ENCODE measurements at places on chromosomes 6 and 20.

DNA sequence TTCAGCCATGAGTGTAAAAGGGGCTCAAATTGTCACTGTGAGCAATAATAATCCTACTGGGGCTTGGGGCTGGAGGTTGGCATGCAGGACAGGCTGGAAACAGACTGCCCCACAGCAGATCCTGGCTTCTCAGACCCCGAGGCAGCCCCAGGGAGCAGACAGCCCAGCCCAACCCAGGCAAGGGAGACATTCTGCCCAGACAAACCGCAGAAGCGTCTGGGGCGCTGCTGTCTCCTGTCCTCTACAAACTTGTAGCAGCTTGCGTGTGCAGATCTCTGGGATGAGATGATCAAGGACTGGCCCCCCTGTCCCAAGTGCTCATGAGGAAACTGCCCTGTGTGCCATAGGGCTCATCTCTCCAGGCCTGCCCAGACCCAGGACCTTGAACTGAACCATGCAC lies 84.6 kb downstream of the MAFB start:
- DNase-seq, result no peak

- DNase-seq, result no peak
Measured at GRCh38 chr6:71544906-71545305, 256.3 kb downstream of the OGFRL1 start.

DNA sequence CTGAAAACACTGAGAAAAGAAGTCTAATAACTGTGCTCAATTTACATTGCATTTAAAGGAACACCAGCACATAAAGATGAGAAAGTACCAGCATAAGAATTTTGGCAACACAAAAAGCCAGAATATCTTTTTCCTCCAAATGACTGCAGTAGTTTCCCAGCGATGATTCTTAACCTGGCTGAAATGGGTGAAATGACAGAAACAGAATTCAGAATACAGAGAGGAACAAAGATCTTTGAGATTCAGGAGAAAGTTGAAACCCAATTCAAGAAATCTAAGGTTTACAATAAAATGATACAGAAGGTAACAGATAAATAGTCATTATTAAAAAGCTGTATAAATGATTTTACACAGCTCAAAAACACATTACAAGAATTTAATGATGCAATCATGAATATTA lies 197.0 kb upstream of the EYS start:
- DNase-seq, result no peak

- DNase-seq, result no peak
Measured at GRCh38 chr20:40571639-40572038, 117.4 kb downstream of the MAFB start.

DNA sequence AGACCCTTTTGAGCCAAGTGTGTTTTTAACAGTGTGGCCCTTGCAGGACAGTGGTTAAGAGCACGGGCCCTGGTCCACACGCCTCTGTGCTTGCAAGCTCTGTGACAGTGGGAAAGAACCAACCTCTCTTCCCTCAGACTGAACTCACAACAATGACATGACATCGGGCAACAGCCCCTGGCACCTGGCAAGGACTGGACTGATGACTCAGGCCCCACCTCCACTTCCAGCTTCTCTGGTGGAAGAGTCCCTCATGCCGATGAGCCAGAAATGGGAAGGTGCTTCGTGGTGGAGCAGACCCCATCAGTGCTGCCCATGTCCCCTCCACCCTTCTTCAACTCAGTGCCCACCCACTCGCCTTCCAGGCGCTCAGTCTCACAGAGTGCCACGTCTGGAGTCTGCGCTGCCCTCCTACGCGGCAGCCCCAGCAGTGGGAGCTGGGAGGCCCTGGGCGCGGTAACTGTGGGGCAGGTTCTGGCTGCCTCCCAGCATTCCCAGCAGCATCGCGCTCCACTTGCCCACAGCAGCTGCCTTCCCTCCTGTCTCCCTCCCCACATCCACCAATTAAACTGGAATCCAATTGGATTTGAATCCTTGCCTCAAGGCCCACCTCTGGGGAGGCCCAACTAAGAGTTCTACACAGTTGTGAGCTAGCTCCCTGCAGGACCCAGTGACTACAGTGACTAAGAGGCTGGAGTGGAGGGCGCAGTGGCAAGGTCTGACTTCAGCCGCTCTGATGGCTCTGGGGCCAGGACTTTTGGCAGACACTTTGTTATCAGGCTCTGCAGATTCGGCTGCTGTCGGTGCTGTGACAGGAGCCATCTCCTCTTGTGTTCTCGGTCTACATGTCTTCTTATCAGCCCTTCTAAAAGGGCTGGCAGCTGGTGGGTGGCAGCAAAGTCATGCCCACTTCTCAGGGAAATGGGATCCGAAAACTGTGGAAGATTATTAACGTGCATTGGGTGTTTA lies 156.8 kb upstream of the MLN start:
- no peak for DNase-seq

DNA sequence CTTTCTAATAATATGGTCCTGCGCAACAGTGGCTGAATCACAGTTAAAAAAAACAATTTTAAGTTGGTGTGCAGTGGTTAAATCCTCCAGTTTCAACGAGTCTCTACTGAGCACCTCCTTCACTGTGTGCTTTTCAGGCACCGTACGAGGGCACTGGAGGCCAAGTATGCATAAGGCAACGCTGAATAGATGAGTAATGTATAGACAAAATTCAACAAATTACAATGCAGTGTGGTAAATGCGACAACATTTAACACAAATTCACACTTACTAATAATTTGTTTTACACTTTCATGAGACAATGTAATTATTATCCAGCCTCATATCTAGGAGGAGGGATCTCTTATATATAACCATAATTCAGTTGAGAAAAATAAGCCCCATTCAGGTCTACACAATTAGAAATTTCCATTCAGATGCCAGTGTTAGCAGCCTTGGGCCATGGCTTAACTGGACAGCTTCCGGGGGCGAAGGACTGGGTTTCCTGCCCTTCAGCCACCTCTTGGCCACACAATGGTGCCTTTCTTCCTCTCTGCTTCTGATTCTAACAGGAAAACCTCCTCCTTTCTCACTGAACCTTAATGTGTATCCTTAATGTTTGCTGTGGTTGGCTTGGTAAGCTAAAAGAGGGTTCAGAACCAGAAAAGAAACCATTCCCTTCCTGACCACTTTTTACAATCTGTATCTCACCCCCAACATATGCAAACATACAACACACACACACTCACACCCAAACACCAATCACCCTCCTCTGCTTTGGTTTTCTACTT lies 51.9 kb downstream of the B4GALT5 start:
- DNase-seq, result no peak

GRCh38 chr6:3456898-3457709 lies at the start of gene SLC22A23:
TSS of gene SLC22A23 (minus strand) at chr6:3457050. CDS start at chr6:3456559, 491 bp downstream.
- DNase-seq, result peak; percentile 90

- no peak for DNase-seq
Measured at GRCh38 chr6:79657238-79657637, 26.1 kb downstream of the SH3BGRL2 start.

DNA sequence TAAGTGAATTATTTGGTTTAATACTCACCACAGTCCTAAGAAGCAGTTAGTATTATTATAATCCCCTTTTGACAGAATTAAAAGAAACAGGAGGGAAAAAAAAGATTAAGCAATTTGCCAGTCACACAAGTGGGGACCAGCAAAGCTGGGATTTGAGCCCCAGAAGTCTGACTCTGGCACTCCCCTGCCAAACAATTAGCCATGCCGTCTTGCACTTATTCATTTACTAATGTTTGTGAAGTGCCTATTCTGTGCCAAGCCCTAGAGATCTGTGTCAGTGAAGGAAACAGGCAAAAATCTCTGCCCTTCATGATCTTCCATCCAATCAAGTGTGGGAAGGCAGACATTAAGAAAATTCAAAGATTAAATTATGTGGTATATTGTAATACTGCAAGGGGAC lies 126.0 kb upstream of the TOP1 start:
- DNase-seq, result no peak

DNA sequence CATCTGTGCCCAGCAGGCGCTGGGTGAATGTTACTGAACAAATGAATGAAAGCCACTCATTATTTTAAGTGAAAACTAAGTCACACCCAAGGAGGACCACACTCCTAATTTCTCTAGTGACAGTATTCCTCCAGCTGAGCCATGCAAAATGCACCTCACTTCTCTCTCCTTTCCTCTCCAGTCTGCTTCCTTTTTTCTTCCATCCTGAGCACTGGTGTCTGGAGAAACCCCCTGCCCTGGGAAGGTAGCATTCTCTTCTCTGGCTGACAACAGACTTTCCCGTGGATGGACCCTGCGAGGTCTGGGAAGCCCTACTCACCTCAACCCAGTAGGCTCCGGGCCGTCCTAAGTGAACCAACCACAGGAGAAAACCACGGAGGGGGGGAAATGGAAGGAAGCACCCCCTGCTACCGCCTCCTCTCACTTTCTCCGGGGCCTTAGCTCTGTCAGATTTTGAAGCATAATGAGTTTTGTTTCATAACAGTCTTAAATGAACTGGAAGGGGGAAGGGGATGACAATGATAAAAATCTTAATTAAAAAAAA lies 22.6 kb downstream of the TRERF1 start:
- no peak for DNase-seq

- no peak for DNase-seq
Measured at GRCh38 chr6:69337311-69337710, 459.5 kb downstream of the LMBRD1 start.

DNA sequence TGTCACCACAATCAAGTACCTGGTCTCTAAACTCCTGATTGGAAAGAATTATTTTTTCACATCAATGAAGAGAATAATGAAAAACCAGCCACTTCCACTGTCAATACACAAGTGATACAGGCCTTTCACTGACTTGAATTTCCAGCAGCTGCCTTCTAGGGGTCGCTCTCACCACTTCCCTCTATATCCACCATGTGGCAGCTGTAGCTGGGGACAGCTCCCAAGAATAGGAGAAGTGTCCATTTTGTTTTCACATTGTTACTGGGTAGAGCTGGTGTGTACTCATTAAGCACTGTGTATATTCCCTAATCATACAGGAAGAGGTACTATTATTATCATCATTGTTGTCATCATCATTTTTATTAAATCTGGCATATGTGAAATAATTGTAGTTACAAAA lies 438.4 kb upstream of the SPTLC3 start:
- DNase-seq, result no peak

- no peak for DNase-seq
Measured at GRCh38 chr20:44475372-44475693, 341 bp upstream of the TTPAL start.

DNA sequence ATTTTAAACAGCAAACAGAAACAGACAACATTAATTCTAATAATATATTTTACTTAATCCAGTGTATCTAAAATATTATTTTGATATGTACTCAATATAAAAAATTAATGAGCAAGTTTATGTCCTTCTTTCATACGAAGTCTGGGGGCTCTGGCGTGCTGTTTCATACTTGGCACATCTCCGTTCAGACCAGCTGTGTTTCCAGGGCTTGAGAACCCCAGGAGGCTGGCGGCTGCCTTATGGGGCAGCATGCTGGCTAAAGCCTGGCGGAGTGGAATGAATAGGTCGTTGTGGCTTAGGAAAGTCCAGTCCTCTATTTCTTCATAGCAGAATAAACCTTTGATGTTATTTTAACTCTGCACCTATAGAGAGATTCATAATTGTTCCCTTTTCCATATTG lies 43.3 kb downstream of the DUSP22 start:
- no peak for DNase-seq

DNA sequence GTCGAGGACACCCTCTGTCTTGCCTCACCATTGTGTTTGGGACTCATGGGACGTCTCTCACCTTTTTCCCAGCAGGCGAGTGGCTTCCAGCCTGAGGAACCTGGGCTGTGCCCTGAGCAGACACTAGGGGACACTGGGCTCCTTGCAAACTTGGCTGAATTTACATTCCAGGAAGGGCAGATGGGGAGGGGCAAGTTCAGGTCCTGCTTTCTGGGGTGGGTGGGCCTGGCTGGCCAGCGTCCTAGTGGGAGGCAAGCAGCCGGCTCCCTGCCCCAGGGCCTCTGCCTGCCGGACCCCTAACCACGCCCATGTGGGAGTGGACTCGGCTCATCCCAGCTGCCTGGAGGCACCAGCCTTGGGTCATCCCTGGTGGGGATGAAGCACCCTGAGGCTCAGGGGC lies 48.2 kb upstream of the MLN start:
- DNase-seq, result peak; percentile 20

GRCh38 chr6:96795481-96795880 lies 41.8 kb downstream of the GPR63 start:
- no peak for DNase-seq
